ENCODE measurements at places on chromosomes 4 and X.

- H3K4me1 ChIP-seq, result no peaks in the 10 kb centered on the region
- no peak for DNase-seq
- no peaks in the 10 kb centered on the region for H3K36me3 ChIP-seq
- H3K4me3 ChIP-seq, result no peak overlapping the region
- H3K27me3 ChIP-seq, result peaks cover 4% of the 10 kb centered on the region
Measured at GRCh38 chr4:144655491-144655890, 9.5 kb downstream of the HHIP start.

DNA sequence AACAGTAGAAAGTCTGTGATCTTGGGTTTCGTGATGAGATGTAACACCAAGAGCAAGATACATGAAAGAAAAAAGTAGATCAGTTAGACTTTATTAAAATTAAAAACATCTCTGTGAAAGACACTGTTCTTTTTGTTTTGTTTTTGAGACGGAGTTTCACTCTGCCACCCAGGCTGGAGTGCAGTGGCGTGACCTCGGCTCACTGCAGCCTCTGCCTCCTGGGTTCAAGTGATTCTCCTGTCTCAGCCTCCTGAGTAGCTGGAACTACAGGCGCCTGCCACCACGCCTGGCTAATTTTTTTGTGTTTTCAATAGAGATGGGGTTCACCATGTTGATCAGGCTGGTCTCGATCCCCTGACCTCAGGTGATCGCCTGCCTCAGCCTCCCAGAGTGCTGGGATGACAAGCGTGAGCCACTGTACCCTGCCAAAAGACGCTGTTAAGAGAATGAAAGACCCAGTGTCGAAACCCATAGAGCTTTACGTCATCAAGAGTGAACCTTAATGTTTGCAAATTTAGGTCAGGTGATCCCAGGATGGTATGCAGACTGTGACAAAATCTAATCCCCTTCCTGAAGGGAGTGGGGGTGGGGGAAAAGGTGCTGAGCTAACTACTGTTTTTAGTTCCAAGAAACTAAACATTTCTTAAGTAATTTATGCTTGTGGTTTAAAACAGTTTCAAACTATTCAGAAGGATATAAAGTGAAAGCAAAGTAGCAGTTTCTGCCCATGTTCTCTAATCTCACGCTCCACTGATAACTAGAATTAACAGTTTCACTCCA, 8.0 kb downstream of the OFD1 start:
- peak overlapping the region; percentile 78 for H3K4me3 ChIP-seq
- H3K4me1 ChIP-seq, result peaks cover 34% of the 10 kb centered on the region

- H3K36me3 ChIP-seq, result no peaks in the 10 kb centered on the region
- no peak for DNase-seq
- H3K4me3 ChIP-seq, result no peak overlapping the region
- no peaks in the 10 kb centered on the region for H3K27me3 ChIP-seq
- H3K27ac ChIP-seq, result no peak overlapping the region
Measured at GRCh38 chr4:88101165-88101564, 57.3 kb downstream of the ABCG2 start.

- H3K27me3 ChIP-seq, result no peaks in the 10 kb centered on the region
- H3K27ac ChIP-seq, result no peak overlapping the region
- H3K36me3 ChIP-seq, result no peaks in the 10 kb centered on the region
- no peaks in the 10 kb centered on the region for H3K4me1 ChIP-seq
- no peak for DNase-seq
Measured at GRCh38 chrX:27380163-27380845, 82.8 kb downstream of the PPP4R3C start.

GRCh38 chr4:173590697-173591096, 60.7 kb upstream of the HAND2 start:
- no peak overlapping the region for H3K27ac ChIP-seq
- H3K4me1 ChIP-seq, result no peaks in the 10 kb centered on the region
- no peaks in the 10 kb centered on the region for H3K36me3 ChIP-seq
- no peak overlapping the region for H3K4me3 ChIP-seq

DNA sequence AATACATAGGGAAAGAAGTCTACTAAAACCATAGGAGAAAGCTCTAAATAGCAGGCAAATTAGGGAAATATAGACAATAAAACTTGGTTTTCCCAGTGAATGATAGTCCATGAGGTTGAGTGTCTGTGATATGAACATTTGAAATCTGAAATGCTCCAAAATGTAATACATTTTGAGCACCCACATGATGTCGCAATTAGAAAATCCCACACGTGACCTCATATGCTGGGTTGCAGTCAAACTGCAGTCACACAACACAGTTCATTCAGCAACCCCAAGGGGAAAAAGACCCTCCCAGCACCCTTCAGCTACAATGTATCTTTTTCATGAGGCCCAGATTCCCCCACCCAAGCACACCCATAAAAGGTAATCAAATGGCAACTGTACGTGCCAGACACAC, 155.6 kb downstream of the BTC start:
- no peak for DNase-seq
- H3K4me3 ChIP-seq, result no peak overlapping the region
- no peaks in the 10 kb centered on the region for H3K4me1 ChIP-seq
- no peak overlapping the region for H3K27ac ChIP-seq
- H3K27me3 ChIP-seq, result peaks cover 20% of the 10 kb centered on the region
- H3K36me3 ChIP-seq, result no peaks in the 10 kb centered on the region

- no peaks in the 10 kb centered on the region for H3K27me3 ChIP-seq
- no peak overlapping the region for H3K27ac ChIP-seq
- H3K4me1 ChIP-seq, result no peaks in the 10 kb centered on the region
- DNase-seq, result no peak
Measured at GRCh38 chr4:127012549-127012948, 620.2 kb upstream of the INTU start.

Data from naive B cell (primary cell).